ENCODE measurements at places on chromosomes 2 and 18.

- no peak for DNase-seq
Measured at GRCh38 chr2:176562359-176563078, 293.3 kb downstream of the MTX2 start.

GRCh38 chr2:37636381-37637066, 34.9 kb downstream of the CDC42EP3 start:
- DNase-seq, result no peak

- no peak for DNase-seq
Measured at GRCh38 chr2:181985632-181986205, at the start of gene PPP1R1C. Gene PPP1R1C (plus strand): TSS chr2:181985853. CDS start chr2:181986111, 258 bp downstream.

GRCh38 chr2:217521820-217522219, 481.0 kb downstream of the TNS1 start:
- DNase-seq, result no peak

DNA sequence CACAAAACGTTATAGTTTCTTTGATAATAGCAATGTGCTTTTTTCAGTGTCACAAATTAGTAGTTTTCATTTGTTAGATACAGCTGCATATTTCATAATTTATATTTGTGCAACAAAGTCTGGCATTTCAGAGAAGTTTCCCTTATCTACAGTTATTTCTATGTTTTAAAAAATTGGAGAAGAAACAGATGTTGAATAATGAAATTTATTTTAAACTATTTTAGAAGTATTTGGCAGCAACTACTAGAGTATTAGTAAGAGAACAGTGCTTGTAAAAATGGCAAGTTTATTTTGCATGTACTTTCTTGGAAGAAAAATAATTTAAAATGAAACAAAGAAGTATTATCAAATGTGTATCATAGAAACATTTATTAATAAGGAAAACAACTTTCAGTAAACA, 68.6 kb upstream of the COL5A2 start:
- DNase-seq, result no peak

- DNase-seq, result no peak
Measured at GRCh38 chr2:157479081-157480027, 35.5 kb upstream of the CYTIP start.

DNA sequence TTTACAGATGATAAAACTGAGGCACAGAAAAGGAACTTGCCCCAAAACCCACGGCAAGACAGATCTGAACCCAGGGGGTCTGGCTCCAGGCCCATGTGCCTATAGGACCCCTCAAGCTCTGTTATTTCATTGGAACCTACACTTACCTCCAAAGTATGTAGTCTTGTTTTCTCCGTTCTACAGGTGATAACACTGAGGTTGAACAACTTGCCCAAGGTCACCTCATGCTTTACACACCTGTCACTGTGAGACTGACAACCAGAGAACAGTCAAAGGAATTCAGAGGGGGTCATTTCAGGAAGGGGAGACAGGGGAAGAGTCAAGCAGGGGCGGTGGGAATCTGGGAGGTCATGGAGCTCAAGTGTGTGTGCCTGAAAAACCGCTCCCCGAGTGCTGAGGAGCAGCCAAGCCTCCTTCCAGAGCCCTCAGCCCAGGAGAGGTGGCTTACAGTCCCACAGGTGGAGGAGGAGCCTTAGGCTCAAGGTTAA, 47.7 kb downstream of the SERTAD2 start:
- no peak for DNase-seq

DNA sequence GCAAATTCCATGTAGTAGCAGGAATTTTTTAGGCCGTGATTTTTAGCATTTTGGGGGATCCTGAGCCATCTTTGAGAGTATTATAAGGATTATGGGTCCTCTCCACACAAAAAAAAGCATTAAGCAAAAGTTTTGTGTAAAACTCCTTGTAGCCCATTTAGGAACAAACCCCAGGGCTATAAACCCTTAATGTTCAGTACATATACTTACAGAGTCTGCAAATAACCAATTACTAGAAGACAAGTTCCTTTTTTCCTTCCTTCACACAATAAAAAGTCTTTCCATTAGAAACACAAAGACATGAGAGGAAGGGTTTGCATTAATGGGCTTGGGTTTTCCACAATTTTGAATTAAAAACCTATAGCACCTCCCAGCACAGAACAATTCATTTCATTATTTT, 44.6 kb downstream of the WDFY1 start:
- no peak for DNase-seq

GRCh38 chr2:147910990-147911473, 66.2 kb downstream of the ACVR2A start:
- DNase-seq, result peak; percentile 74
